G401 (cell line): ENCODE measurements at places on chromosomes 12 and 14.
A peak's percentile ranks its signal among the peaks of the same experiment; 100 is the strongest.

GRCh38 chr12:126899926-126900792 lies 1366.8 kb upstream of the TMEM132C start:
- DNase-seq = no peak

GRCh38 chr14:77148510-77149231 lies 7.1 kb upstream of the ZDHHC22 start:
- peak; percentile 93 for DNase-seq

GRCh38 chr14:104880584-104881210 lies 15.6 kb downstream of the CEP170B start:
- DNase-seq = no peak

- no peak for DNase-seq
These were observed 58.4 kb downstream of the SOX5 start for GRCh38 chr12:23891115-23891514.

- DNase-seq = no peak
These were observed 4.2 kb upstream of the KMT2D start for GRCh38 chr12:49064767-49065152.

DNA sequence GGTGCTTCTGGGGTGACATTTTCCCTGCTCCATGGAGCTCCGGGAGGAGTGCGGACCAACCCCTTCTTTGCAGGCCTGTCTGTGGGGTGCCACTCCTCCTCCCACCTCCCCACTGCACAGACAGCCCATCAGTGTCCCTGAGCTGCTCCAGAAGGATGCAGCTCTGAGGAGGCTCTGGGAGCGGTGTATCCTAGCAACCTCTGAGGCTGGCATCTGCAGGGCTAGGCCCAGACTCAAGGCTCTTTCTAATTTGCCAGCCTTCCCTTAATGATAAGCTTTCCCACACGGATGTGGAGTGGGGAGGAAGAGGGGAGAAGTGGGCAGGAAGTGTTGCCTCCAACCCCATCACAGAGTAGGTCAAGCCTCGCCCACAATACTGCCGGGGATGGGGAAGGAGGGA lies 59.7 kb downstream of the CALM1 start:
- peak; percentile 60 for DNase-seq

GRCh38 chr14:103279142-103280025 lies 54.7 kb upstream of the EIF5 start:
- peak; percentile 5 for DNase-seq

- no peak for DNase-seq
These were observed 4.9 kb upstream of the ANKLE2 start for GRCh38 chr12:132766380-132767085.

DNA sequence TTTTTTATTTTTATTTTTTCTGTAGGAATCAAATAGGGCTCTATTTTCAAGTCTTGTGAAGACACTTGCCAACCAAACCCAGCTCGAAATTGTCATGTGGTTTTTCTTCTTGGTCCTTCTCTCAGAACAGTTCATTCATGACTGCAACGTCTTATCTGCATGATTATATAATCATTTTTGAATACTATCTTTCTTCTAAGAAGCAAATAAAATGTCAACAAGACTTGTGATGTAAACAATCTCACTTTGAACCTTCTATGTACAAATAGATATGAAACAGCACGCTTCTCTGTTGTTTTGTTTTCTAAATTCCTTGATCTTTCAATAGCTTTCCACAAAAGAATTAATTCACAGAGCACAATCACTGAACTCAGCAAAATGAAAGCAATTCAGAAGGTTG lies 320.7 kb downstream of the SOX5 start:
- no peak for DNase-seq

- no peak for DNase-seq
These were observed 41.8 kb downstream of the KIAA0586 start for GRCh38 chr14:58469309-58469708.

DNA sequence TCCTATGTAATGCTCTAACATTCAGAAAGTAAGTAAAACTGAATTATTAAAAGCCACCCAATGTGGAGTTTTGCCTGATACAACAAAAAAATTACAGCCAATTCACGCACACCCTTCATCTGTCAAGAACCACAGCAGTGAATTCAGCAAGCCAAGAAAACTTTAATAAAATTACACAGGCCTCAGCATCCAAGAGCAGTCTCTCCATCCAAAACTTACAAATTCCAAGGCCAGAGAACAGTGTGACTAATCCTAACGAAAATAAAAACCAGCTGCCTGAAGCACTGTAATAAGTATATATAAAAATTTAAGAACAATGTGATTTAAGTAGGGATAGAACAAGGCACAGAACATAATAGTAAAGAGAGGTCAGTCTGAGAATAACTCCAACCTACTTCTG lies 54.2 kb downstream of the SIX6 start:
- DNase-seq = no peak

DNA sequence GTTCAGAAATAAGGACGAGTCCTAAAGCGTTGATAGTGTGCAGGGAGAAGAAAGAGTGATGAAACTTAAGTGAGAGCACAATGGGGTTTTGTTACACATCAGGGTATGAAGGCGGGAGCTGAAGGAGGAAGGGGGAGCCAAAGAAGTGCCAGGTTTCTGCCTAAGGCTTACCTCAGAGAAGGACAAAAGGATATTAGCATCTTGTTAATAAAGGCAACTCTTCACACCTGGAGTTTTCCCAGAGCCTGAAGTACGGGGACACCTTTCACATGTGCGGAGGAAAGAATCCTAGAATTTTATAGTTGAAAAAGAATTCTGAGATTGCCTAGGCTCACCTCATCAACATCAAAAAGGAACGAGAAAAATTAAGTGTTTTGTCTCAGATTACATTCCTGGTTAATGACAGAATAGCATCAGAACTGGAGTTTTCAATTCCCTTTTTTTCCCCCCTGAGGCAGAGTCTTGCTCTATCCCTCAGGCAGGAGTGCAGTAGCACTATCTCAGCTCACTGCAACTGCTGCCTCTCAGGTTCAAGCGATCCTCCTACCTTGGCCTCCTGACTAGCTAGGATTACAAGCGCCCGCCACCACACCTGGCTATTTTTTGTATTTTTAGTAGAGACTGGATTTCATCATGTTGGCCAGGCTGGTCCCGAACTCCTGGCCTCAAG lies 2.2 kb upstream of the SAV1 start:
- DNase-seq = no peak

GRCh38 chr12:47705229-47705565 lies 633 bp downstream of the RPAP3 start:
- peak; percentile 33 for DNase-seq

DNA sequence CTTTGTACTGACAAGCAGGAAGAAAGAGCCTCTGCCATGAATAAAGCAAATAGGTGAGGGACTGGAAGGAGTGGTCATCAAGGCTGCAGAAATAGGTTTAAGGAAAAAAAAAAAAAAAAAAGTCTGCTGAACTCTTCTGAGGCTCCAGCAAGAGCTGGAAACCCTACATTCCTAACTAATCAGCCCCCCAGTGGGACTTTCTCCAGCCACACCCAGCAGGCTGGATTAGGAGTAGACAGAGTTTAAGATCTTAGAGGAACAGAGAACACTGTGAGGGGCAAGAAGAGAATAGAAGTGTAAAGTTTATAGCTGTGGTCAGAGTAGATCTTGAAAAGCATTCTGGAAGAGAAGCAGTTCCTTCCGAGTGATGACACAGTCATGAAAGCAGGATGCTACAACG lies 66.4 kb downstream of the ATXN2 start:
- DNase-seq = no peak

DNA sequence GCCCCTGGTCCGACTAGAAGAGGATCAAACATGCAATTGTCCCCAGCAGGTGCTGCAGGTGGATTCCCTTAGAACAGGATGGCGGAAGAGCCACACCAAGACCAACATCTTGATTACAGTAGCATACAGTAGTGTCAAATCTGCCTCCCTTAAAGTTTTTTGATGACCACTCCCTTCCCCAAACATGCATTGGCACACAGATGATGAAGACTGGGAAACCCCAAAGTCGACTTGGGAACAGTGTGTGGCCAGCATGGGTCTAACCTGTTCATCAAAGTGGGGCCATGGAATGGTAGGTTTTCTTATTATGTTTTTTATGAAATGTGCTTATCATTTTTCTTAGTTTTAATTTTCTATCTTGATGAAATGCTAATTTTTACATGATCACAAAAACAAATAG lies 8.8 kb downstream of the PLXNC1 start:
- DNase-seq = no peak

- DNase-seq = no peak
These were observed 37.1 kb upstream of the VSX2 start for GRCh38 chr14:74202113-74202512.

GRCh38 chr14:96204151-96205058 lies at the start of gene BDKRB2:
Gene BDKRB2, plus strand, starts transcription at chr14:96204839. Its CDS starts 32,269 bp downstream, at chr14:96237108.
- DNase-seq = peak; percentile 67

- no peak for DNase-seq
These were observed 108.1 kb downstream of the LRIG3 start for GRCh38 chr12:58812214-58812613.

GRCh38 chr12:85527192-85527591 lies 247.2 kb downstream of the ALX1 start:
- DNase-seq = no peak

- no peak for DNase-seq
These were observed 274.5 kb downstream of the GLT1D1 start for GRCh38 chr12:129127771-129128170.

GRCh38 chr12:4135919-4136605 lies 137.5 kb upstream of the CCND2 start:
- peak; percentile 2 for DNase-seq

- peak; percentile 28 for DNase-seq
These were observed at the start of gene OAS1 for GRCh38 chr12:112906712-112907414. Gene OAS1, plus strand, starts transcription at chr12:112906962. Its CDS starts 78 bp downstream, at chr12:112907040.

- DNase-seq = no peak
These were observed 235 bp downstream of the RAB2B start for GRCh38 chr14:21476523-21476924.

DNA sequence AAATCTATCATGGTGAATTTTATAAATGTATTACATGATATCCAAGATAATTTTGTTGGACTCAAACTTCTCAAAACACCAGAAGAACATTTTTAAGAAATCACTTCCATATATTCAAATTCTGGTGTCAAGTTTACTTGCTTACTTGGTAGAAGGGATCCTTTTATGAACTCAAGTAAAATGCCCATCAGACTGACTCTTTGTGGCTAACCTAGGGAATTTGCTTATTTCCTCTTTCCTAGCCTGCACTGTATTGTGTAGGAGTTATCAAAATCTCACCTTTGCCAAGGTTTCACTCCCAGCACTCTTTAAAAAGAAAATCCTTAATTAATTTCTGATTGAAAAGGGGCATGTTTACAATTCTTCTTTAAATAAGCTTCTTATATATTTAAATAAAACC lies 196.5 kb downstream of the DUSP6 start:
- DNase-seq = no peak

DNA sequence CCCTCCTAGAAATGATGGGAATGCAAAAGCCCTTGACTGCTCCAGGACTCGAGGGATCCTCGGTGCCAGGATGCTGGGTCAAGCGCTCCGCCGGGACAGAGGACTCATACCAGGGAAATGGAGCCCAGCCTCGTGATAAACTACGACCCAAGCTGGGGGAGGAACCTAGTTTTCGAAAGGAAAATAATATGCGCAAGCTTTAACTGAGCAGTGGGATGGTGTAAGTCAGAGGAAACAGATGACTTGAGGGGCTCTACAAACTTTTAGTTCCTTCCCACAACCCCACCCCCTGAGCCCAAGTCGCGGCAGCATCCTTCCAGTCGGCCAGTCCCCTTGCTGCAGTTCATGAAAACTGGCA lies 654 bp upstream of the SUPT16H start:
- no peak for DNase-seq

GRCh38 chr14:20799892-20800544 lies 2.6 kb downstream of the RNASE1 start:
- no peak for DNase-seq

GRCh38 chr14:58059126-58059525 lies 92.9 kb downstream of the ARMH4 start:
- DNase-seq = no peak

DNA sequence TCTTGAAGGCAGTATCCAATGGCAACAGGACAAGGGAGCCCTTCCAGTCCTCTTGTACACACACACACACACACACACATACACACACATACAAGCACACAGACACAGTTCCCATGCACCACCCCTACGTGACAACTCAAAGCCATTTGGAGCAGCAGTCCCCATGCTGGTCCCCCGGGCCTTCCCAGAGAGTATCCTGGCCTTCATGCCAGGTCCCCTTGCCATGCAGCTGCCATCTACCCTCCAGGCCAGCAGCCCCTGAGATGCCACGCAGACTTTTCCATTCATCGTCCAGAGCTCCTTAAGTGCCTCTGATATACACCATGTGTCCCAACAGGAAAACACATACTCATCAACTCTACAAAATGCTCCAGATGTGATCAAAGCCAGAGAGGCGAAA lies 159.5 kb downstream of the ANO2 start:
- DNase-seq = no peak

- DNase-seq = no peak
These were observed 6.8 kb downstream of the HRK start for GRCh38 chr12:116874324-116874995.

DNA sequence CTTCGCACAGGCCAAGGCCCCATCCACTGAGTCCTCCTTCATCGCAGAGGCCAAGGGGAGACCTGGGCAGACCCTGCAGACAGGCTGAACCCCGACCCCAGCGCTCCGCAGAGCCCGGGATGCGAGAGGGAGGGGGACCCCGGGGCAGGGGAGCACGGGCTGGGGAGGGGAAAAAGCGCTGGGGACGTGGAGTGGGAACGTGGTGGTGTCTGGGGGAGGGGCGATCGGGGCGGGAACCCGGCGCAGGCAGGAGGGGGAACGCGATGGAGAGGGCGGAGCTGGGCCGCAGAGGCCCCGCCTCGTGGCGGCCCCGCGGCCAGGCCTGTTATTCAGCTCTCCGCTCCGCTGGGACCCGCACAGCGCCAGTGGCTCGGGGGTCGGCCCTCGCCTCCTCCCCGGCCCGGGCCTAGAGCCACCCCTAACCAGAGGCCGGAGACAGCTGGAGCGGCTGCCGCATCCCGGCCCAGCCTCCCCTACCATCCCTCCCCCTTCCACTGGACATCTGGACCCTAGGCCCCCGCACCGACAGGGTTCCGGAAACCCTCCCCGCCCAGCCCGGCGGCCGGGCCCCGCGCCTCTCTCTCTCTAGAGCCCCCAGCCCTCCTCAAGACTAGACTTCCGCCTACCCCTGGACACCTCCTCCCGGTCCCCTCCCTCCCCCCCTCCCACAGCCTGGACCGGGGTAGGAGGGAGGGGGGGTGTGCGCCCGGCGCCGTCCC lies at the start of gene ARHGEF25:
ARHGEF25 (plus strand) TSS at position 328 of the 719 bp plus-strand sequence. CDS start 460 bp downstream, outside the sequence.
- DNase-seq = peak; percentile 84

- no peak for DNase-seq
These were observed 17.3 kb upstream of the CCDC196 start for GRCh38 chr14:66468778-66469367.

GRCh38 chr12:18242380-18243089 lies 18.8 kb upstream of the PIK3C2G start:
- no peak for DNase-seq

DNA sequence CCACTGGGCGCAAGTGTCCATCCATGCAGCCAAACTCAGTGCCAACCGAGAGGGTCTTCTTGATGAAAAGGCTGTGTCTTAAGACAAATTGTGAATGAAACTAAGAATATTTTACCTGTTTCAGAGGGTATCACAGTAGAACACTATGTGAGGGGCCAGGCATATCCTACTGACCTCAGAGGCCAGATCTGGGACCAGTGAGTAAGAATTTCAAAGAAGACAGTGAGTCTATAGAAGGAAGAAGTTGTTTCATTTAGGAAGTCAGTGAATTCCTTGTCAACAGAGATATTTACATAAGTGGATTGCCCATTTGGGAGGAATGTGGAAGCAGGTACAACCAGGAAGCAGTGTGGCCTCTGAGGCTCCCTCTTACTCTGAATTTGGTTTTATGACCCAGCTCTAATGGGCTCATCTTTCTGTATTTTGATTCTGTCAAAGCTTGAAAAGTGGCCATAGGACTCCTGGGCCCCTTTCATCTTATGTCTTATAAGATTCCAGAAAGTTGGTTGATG lies 137.4 kb downstream of the ZNF664 start:
- DNase-seq = no peak
